ENCODE measurements at places on chromosomes 5 and 9. TPM values are rescaled to one million over a fixed set of nuclear protein-coding genes. Genes with fewer than 3 reads are reported as not detected.

The SELENOP gene
- total RNA-seq, result 45.9 TPM

The PCDHA9 gene
- 0.03 TPM for total RNA-seq

The HRH2 gene
- not detected for total RNA-seq

The SLC27A6 gene
- total RNA-seq, result 0.21 TPM

The KIF24 gene
- total RNA-seq, result 2.0 TPM

GRCh38 chr9:126428534-126429175 lies 102.0 kb downstream of the MVB12B start:
- DNase-seq, result no peak

DNA sequence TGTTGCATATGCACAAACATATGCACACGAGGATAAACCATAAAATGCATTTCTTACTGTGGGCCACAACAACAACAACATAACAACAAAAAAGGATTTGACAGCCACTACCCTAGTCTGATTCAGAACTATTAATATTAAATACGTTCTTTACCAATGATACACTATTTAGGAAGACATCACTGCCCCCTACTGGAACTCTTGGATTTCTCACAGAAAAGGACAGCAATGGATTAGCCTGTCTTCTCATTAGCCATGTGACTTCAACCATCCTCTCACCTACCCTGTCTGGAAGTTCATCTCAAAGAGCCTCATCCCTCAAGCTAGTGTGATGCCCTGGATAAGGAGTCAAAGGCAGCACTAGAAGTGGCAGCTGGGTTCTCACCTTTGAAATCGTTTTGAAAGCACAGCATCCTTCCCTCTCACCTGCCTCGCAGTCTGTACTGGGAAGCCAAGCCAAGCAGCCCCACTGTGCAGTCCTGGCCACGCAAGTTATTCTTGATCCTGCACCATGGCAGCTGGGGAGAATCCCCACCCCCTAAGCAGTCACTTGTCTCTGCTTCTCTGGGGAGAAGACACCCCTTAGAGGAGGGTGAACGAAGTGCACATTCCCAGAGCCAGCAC lies 64.6 kb downstream of the SH3TC2 start:
- DNase-seq, result peak; percentile 89

The IL17B gene
- 18.0 TPM for total RNA-seq

DNA sequence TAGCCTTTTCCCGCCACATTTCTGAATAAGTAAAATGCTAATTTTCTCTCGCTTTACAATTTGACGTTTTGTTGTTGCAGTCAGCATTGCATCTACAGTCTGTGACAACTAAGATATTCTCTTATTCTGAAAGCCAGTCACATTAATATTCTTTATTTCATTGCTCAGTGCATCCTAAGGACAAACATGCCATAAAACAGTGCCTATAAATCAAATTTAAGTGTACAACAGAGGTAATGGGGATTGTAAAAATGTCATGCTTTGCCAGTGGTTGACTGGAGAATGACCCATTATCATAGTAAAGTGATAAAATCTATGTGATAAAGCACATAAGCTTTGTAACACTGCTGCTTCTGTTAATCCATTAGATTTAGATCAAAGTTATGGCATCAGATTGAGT lies 1850.0 kb upstream of the ACO1 start:
- DNase-seq, result no peak

GRCh38 chr5:121031491-121031890 lies 567.4 kb downstream of the PRR16 start:
- DNase-seq, result peak; percentile 3

The BSPRY gene
- total RNA-seq, result not detected

The CDH9 gene
- not detected for total RNA-seq

DNA sequence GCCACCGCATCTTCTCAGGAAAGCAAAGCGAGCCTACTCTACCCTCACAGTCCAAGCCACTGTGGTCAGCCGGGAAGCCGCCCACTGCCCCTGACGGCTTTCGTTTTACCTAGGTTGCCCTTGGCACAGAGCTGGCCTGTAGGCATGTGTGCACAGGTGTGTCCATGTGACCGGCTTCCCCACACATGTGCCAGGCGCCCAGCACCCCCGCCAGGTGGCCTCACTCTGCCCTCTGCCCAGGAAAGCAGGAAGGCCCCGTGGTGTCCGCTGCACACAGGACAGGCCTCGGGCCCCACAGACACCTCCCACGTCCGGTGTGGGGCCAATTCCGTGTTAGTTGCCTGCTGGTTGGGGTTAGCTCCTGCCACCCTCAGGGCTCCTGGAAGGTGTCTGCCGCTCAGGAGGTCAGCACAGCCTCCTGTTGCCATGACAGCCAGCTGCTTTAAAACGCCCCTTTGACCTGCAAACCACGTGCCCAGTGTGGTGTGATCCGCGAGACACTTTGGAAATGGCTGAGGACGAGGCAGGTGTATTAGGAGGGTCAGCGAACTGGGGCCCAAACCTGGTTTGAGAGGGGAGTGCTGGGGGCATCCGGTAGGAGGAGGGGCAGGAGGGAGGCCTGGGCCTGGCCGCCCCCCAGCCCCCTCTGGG lies 28.7 kb downstream of the TPPP start:
- DNase-seq, result no peak

DNA sequence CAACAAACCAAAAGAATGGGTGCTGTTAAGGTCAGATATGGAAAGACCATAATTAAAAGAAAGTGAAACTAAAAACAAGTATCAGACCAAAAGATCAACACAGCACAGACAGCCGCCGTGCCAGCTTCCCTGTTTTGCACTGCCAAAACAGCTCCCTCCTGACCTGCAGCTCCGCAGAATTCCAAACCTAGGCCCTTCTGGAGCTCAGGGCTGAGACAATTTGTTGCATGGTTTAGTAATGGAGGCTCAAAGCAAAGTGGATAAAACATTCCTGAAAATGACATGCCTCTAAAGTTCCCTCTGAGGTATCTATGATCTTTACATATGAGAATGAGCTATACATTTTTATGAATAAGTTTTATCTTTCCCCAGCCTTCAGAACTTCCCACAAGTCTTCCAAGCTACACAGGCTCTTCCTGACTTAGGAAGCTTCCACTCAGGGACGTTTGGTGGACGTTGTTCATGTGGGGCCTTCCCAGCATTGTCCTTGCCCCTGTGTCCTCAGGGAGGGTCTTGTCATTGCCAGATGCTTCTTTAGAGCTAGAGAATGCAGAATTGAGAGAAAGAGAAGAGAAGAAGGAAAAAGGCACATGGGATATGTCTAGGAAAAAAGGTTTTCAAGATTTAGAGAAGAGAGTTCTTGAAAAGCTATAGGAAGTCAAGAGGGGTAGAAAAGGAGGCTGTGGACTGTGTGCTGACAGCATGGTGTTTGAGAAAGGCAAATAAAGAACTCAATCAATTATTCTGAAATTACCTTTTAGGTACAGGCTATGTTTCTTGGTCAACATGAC lies 28.4 kb upstream of the SSBP2 start:
- peak; percentile 57 for DNase-seq

Data from myocyte (in vitro differentiated cells).